Activated CD4-positive, alpha-beta T cell treated with anti-CD3 and anti-CD28 coated beads for 36 hours (primary cell): ENCODE measurements at places on chromosomes 12 and 14.

DNA sequence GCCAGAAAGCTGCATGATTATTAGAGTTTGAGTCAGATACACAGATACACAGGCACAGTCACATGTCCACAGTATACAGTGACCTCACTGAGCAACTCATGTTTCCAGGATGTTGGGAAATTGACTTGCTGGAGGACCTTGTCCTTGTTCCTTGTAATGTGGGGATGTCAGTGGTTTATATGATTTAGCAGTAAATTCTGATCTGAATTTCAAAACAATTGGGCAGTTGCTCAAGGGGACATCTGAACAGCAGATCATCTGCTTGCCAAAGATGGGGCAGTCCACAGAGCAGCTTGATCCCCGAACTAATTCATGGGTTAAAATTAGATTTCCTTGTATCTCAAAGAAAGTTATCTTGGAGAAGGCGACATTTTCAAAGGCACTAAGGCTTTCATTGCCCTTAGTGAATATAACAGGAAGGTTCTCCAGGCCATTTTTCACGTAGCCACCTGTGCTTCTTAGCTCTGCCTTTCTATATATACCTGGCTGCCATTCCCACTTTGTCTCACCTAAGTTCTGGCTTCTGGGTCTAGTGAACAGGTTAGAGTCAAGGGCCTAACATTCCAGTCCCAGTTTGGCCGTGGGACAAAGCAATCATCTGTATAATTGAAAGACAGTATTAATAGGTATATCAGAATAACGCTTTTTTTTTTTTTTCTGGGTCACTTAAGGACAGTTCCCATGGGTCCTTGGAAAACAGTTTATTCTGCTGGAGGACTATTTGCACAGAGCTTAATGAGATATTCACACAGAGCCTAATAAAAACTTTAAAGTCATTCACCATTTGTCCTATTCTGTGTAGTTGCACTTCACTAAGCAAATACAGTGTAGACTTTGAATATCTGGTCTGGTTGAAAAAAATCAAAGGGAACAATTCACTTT, 64.9 kb upstream of the STRN3 start:
- DNase-seq = no peak

GRCh38 chr12:14384783-14385638, 19.5 kb downstream of the ATF7IP start:
- peak; percentile 75 for DNase-seq

DNA sequence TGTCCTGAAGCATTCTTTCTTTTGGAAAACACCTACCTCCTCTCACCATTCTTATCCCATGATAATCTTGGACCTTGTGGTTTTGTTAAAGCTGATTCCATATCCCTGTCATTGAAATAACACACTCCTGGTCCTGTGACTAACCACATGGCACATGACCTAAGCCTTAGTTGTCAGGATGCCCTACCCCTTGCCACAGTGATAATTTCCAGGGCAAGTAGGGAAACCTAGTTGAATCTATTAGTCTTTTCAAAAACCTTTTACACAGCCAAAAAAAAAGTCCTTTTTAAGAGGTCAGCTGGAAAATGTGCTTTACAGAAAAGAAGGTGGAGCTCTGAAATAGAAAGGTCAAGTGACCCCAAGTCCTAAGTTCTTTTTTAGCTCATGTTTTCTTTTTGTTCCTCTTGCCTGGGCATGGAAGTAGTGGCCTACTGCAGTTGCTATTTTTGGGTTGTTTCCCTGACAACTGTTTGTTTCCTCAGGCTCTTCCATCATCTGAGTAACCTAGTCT, 608.4 kb downstream of the LRFN5 start:
- DNase-seq = no peak

DNA sequence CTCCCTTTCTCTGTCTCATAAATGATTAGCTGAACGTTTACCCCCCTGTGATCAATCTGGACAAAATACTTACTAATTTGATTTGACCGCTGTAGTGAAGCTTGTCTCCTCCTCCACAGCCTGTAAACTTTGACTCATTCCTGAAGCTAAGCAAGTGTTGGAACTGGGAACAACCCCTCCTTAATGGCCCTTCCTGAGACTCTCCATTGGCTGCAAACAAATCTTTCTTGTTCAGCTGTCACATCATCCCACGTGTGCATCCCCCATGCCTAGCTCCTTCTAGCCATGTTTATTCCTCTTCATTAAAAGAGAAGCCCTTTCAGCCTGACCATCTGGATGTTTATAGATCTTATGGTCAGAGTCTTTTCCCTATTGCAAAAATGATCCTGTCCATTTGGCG, 281.2 kb downstream of the RGS6 start:
- DNase-seq = no peak

- DNase-seq = no peak
Observed at GRCh38 chr12:96375841-96376604, 24.2 kb downstream of the CDK17 start.

GRCh38 chr12:124863416-124864325, at the start of gene SCARB1:
SCARB1 (minus strand) TSS chr12:124863864; CDS start chr12:124863720, 144 bp downstream.
- peak; percentile 91 for DNase-seq

DNA sequence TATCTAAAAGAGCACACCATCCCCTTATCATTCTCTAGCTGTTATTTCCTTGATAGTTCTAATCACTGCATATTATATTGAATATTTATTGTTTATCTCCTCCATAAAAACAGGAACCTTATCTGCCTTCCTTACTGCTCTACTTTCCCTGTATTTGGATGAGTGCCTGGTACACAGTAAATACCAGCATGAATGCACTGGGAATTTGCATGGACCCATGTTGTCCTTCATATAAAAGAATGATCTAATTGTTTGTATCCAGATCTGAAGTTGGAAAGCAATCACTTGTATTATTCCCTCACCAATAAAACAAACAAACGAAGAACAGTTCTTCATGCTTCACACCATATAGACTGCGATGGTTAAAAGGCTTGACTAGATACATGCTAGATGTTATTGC, 15.3 kb upstream of the CNOT2 start:
- DNase-seq = no peak

GRCh38 chr12:96186607-96187301, 7.4 kb upstream of the ELK3 start:
- no peak for DNase-seq

DNA sequence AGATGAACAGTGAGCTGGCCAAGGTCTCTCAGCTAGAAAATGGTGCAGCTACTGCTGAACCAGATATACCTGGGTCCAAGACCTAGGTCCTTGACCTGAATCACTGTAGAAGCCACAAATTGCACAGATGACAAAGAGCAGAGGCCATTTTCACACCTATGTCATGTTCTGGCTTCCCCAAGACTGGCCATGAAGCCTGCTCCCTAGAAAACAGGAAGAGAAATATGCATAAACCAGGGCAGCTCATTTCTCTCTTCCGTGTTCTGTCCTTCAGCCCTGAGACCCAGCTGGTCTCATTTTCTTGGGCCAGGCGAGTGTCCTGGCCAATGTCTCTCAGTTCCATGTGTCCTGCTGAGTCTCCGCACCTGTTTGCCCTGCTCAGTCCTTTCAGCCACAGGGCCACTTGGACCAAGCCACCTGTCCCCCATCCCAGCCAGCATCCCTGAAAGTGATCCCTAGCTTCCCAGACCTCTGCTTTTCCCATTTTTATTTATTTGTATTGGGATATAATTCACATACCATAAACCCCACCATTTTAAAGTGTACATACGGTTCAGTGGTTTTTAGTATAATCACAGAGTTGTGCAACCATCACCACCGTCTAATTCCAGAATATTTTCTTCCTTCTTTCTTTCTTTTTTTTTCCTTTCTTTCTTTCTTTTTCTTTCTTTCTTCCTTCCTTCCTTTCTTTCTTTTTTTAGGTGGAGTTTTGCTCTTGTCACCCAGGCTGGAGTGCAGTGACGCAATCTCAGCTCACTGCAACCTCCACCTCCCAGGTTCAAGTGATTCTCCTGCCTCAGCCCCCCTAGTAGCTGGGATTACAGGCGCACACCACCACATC, 27.0 kb downstream of the P2RX7 start:
- DNase-seq = no peak

DNA sequence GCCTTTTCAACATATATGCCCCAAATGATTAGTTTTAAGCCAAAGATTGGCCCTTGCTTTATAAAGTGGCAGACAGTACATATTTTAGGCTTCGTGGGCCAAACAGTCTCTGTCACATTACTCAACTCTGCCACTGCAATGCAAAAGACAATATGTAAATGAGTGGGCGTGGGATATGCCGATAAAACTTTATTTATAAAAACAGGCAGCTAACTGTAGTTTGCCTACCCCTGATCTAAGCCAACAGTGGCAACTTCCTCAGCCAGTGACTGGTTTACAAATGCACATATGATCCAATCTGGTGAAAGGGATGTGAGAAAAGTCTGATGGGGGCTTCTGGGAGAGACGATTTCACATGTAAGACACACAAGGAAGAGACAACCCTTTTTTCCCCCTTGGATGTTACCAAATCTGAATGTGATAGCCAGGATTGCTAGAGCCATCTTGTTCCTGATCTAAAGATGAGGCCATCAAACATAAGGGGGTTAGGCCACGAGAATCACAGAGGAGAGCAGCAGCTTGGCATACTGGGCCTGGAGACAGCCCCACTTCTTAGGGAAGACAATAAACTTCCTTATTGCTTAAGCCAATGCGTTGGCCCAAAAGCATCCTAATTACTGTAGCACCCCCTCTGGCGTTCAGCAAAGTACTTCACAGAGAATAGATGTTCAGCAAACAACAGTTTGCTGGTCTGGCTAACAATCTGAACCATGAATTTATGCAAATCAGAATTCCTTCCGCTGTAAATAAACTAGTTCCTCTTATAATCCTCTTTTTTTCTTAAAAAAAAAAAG, 75.2 kb upstream of the TMCC3 start:
- no peak for DNase-seq

DNA sequence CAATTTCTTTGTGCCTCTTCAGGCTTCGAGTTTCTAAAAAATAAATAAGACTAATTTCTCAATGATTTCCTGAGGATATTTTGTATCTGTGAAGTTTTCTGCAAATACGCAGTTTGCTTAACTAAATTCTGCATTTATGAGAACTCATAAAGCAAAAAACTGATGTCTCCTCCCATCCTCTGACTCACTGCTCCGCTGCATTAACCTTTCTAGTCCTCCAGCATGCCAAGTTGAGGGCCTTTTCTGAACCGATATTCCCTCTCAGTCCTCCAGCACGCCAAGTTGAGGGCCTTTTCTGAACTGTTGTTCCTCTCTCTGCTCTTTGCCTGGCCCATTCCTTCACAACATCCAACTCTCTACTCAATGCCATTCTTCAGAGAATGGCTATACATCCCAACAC, 3.2 kb downstream of the IPO8 start:
- DNase-seq = no peak

DNA sequence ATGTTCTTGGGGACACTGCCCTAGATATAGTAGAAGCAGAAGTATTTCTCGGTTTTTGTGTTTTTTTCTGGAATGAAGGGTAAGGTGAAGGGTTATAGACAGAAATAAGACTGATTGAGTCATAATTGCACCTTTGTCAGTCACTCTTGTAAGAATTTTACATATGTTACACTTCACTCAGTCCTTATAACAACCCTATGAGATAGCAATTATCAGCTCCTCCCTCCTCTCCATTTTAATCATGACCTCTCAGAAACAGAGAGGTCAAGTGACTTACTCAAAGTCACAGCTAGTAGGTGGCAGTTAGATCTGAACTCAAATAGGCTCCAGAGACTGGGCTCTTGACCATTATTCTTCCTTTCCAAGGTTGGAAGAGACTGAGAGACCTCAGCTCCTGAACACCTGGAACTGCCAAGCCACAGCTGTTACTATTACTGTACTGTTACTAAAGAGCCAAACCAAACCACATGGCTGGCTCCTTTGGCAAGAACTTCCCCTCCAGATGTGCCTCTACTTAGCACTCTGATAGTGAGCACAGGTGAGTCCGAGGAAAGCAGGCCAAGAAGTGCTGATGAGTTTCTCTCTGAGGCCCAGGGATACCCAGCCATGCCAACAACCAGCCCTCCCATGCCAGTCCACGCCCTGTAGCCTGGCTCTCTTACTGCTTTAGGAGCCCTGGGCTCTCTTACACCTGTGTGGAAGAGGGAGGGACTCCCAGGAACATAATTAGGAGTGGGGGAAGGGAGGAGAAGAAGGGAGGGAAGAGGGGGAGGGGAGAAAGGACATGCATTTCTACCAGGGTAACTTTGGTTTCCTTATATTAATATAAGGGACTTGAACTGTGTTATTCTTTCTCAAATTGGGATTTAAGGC, 121.3 kb downstream of the CRADD start:
- DNase-seq = no peak

GRCh38 chr12:115774148-115774895, 503.2 kb downstream of the MED13L start:
- no peak for DNase-seq

GRCh38 chr12:6067152-6067916, 57.1 kb downstream of the VWF start:
- no peak for DNase-seq

GRCh38 chr12:52582486-52582885, 8.8 kb upstream of the KRT74 start:
- DNase-seq = no peak

GRCh38 chr14:55846826-55847446, 266.9 kb downstream of the KTN1 start:
- no peak for DNase-seq

GRCh38 chr12:28878629-28879028, 270.4 kb upstream of the FAR2 start:
- no peak for DNase-seq
